GM23338 (cell line): ENCODE measurements at places on chromosomes 4 and X.

DNA sequence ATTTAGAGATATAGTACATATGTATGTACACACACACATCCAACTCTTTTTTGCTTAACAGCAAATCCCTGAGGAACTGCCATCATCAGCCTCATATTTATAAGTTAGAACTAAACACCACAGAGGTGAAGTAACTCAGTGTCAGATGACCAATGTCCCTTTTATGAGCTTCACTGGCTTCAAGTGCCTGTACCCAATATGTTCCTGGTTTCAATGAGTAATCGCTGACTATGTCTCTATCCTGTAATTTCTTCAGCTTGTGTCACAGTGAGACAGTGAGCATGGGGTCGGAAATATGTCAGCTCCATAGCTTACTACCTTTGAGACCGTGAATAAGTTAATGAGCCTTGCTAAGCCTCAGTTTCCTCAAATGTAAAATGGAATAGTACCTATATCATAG is 136.2 kb upstream of the RASGEF1B start:
- no peak for DNase-seq

DNA sequence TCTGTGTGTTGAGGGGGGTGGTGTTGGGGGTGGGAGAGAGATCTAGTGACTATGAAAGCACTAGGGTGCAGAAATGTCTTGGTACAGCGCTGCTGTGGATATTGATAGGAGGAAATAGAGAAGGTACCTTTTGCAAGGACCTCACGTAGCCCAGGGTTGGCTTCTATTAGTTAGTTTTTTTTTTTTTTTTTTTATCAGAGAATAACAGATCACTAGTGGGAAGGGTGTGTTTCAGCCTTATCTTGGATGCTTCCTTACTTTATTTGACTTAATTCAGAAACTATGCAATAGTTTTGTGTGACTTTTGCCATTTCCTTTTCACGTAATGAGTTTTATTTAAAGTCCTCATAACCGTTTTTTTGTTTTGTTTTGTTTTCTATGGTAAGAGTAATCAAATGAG is 16.4 kb upstream of the PGRMC2 start:
- no peak for DNase-seq

DNA sequence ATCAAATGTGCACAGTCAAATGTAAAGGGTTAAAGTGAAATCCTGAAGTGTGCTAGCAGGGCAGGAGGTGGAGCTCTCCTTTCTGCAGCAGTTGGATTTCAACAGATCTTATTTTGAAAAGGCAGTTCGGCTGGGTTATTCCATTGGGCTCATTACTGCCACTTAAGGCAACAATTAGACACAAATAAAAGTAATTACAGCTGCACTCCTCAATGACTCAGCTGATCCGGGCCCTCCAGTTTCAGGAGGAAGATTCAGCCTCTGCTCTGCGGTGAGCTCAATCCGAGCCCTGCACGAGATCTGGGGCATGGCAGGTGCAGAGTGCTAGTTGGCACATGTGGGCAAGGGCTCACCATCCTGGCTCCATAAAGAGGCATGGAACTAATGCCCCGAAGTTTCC is 85.4 kb downstream of the PHKA2 start:
- DNase-seq, result no peak

- no peak for DNase-seq
Measured at GRCh38 chrX:54817220-54817820, 9.8 kb downstream of the MAGED2 start.
